ENCODE measurements at places on chromosomes 4 and X. TPM values are rescaled to one million over a fixed set of nuclear protein-coding genes. Genes with fewer than 3 reads are reported as not detected.

GRCh38 chr4:188466001-188466400, 326.8 kb downstream of the TRIML1 start:
- DNase-seq, result no peak

DNA sequence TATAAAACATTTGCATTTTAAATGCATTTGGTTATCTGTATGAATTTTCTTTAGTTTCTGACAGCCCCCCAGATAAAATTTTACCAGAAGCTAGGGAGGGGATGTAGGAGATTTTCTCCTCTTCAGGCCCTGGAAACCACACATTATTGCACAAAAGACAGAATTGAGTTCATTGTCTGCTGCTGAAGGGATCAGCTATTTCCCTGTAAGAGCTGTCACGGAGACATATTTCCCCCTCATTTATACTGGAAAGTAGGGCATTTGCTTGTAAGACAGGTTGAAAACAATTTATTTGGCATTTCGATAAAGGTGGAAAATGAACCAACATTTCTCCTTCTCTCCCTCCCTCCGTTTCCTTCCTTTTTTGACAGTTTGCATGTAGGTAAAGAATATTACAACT, 241.3 kb upstream of the LCORL start:
- no peak for DNase-seq

Gene MAOB
- 0.73 TPM for total RNA-seq

GRCh38 chr4:113873508-113873907, 105.9 kb downstream of the ARSJ start:
- no peak for DNase-seq

- DNase-seq, result no peak
Measured at GRCh38 chr4:1026115-1026514, 14.7 kb downstream of the FGFRL1 start.

Gene TIMM8A
- 38.0 TPM for total RNA-seq

Gene IDS
- total RNA-seq, result 18.0 TPM

DNA sequence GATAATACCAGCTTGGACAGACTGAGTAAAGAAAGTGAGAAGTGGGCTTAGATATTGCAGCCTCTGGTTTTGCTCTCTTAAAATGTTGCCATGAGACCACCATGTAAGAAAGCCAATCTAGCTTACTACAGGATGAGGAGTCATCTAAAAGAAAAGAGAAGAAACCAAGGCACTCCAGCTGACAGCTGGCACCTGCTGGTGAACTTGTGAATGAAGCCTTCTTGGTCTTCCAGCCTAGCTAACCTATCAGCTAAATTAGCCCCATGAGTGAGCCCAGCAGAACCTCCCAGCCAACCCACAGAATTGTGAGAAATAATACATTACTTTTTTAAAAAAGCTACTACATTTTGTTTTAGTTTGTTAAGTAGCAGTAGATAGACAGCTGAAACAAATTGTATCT, 154.5 kb upstream of the QRFPR start:
- DNase-seq, result no peak

DNA sequence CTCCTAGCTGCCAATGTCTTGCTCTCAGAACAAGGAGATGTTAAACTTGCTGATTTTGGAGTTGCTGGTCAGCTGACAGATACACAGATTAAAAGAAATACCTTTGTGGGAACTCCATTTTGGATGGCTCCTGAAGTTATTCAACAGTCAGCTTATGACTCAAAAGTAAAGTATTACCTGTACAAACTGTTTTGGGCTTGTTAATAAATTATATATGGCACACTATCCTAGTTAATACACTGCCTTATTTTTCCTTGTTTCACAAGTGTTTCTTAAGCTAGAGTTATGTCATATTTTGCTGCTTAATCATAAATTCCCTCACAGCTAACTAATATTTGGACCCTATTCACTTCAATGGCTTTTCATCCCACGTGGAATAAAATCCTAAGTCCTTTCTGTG, 45.3 kb downstream of the STK26 start:
- DNase-seq, result no peak

DNA sequence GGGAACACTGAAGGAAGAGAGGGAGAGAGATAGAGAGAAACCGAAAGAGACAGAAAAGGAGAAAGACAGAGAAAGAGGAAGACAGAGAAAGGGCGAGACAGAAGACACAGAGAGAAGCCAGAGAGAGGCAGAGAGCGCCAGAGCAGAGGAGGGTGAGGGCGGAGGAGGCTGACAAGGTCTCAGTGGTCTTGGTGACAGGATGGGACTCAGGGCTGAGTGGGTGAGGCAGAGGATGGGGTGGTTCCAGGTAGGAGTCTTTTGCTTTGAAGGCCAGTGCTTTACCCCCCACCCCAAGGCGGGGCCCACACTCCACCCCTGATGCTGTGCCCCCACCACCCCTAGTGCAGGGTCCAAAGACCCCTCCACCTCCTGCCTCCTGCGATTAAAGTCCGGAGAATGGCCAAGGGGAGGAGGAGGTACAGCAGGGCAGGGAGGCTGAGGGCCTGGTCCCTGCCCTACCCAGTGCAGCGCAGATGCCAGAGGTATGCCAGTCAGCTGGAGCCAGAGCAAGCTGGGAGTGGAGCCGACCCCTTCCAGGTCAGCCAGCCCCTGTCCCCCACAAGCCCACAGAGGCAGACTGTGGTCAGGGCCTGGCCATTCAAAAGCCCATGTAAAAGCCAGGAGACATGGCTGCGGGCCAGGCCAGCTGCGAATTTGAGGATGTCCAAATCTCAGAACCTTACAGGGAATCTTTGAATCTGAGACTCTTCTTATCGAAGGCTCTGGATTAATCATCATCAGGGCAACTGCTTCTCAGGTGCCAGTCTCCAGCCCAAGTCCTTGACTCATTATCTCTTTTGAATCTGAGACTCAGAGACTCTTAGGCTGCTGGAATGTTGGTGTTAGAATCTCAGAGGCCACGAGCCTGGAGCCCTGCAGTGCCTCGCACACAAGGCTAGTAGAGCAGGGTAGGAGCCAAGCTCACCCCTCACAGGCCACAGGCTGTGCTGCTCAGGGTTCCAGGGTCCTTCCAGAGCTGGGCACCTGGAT, 758 bp downstream of the IQSEC2 start:
- no peak for DNase-seq

Gene RNF212
- 3.4 TPM for total RNA-seq

Gene FAM53A
- 2.8 TPM for total RNA-seq

DNA sequence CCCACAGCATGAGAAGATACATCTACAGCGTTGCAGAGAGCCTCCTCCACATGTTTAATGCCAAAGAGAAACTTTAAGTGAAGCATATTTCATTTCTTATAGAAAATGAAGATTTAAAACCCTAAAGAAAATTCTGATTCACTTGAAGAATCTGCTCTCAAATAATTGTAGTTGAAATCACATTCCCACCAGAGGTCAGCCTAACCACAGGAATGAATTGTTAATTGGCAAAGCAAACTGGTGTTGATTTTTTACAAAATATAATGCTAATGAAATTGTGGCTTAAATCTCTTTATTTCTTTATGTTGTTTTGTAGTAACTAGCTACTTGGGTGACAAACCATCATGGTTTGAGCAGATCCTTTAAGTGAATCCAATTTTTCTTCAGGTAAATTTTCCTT, 31.1 kb upstream of the WDR17 start:
- no peak for DNase-seq

Gene TLR3
- total RNA-seq, result 2.0 TPM

DNA sequence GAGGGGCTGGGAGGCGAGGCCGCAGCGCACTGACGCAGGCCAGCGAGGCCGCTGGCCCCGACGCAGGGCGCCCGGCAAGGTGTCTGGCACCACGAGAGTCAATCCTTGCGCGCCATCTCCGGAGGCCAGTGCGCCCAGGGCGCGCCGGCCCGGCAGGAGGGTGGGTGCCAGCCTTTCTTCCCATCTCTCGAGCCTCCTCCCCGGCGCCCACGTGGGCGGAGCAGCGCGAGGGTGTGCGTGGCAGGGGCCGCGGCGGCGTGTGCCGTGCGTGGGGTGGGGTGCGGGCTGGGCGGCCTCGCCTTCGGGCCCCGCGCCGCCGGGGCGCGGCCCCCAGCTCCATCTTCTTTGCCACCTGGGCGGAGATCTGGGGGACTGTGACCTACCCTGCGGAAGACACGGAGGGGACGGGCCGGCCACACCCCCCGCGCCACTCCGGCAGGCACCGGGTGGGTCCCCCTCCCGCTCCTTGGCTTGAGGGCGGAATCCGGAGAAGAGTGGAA, 877 bp downstream of the JAKMIP1 start:
- no peak for DNase-seq

GRCh38 chrX:85084770-85085393, 81.2 kb downstream of the APOOL start:
- DNase-seq, result no peak

DNA sequence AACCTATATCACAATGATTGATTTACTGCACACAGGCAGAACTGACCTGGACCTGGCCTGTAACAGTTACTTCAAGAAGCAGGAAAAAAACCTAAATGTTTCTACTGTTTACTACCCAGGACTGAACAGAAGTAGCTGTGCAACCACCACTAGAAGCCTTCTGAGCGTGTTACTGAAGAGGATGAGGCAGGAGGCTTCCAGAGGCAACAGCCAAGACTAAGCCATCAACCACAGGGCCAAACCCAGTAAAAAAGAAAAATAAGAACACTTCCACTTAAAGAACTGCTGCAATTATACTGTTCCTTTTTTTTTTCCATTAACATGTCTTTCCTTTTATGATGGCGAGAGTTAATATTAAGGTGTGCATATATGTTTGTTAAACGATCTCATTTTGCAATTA, 29.4 kb upstream of the TTC29 start:
- DNase-seq, result no peak

Gene COX18
- total RNA-seq, result 23.0 TPM

Gene PACRGL
- 11.9 TPM for total RNA-seq

DNA sequence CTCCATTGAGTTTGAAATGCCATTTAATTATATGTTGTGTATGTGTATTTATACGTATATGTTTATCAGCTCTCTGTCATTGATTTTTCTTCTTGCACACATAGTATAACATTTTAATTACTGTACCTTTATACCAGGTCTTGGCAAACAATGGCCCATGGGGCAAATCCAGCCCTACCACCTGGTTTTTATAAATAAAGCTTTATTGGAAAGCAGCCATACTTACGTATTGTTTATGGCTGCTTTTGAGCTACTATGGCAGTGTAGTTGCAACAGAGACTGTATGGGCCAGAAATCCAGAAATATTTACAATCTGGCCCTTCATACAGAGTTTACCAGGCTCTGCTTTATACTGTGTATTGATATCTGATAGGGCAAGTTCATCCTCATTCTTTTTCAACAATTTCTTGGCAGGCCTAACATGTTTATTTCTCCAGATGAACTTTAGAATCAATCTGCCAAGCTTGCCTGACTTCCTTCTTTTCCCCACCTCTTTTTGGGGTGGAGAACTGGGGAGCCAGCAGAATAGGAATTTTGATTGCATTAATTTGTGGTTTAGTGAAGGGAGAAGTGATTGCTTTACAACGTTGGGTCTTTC, 15.8 kb downstream of the DCUN1D4 start:
- DNase-seq, result no peak

Gene COL4A6
- 10.4 TPM for total RNA-seq

Gene MTMR8
- 6.3 TPM for total RNA-seq

GRCh38 chr4:177196615-177197014, 113.1 kb upstream of the NEIL3 start:
- no peak for DNase-seq

DNA sequence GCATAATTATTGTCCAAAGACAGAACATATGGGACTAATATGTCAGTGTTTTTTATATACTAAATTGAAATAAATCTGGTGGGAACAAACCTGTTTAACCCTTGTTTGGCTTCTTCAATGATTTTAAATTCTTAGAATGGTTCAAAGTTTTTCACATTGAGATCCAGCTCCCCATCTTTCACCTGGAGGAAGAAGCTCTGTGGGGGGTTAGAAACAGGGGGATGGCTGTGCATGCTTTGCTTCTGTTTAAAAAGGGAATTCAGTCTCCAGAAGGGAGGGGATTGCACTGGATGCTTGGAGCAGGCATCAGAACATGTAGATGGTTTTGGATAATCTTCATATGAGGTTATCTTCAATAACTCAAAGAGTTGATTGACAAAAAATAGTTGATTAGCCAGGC, 72.1 kb downstream of the GALNT7 start:
- no peak for DNase-seq

- DNase-seq, result no peak
Measured at GRCh38 chr4:76955182-76955581, 5.6 kb downstream of the SEPTIN11 start.

DNA sequence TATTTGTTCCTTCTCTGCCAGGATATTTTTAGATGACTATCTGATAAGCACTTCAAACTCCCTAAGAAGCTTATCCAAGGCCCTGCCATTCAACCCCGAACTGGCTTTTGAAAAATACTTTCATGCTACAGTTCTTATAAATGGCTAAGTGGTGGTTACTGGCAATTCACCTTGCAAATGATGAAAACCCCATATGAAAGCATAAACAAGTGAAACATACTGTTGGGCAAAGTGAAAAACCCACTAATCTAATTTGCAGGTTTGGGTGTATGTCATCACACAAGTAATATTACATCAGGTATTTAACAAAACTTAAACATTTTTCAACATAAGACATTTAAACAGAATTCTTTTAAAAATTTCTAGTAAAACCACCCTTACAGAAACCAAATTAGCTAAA, 31.1 kb downstream of the TAPT1 start:
- DNase-seq, result no peak

- no peak for DNase-seq
Measured at GRCh38 chrX:817759-818300, 187.2 kb downstream of the SHOX start.

DNA sequence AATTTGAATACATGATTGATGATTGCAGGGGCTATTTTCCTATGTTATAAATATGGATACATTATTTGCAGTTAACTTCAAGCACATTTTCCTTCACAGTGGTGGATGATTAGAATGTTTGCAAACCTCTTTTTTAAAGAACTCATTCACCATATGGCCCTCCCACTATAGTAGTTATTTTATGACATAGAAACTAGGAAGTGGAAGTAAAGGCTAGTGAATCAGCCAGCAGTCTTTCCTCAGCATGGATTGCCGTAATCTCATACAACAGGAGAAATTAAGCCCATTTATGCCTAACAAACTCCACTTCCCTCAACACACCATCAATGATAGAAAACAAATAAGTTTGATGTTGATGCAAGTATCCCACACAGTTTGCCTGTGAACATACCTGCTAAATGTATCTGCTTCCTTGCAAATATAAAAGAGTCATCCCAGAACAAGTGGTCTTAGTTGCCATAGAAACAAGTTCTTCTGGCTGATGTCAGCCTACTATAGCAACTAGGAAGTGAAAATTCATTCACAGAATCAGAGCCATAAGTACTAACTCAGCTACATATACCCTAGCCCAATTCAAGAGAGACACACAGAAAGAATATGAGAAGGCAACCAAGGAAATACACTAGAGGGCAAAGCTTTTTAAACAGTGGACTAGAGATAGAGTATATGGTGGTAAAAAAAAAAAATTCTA, 100.9 kb upstream of the RADX start:
- DNase-seq, result no peak

Gene PIR
- 9.4 TPM for total RNA-seq

GRCh38 chr4:173647902-173648301, 117.9 kb upstream of the HAND2 start:
- DNase-seq, result no peak

Gene STARD8
- 3.0 TPM for total RNA-seq
